Pulmonary artery endothelial cell (primary cell): ENCODE measurements at places on chromosomes 2 and 18.

GRCh38 chr2:68716604-68717304 is 17.9 kb upstream of the ARHGAP25 start:
- no peak for DNase-seq

DNA sequence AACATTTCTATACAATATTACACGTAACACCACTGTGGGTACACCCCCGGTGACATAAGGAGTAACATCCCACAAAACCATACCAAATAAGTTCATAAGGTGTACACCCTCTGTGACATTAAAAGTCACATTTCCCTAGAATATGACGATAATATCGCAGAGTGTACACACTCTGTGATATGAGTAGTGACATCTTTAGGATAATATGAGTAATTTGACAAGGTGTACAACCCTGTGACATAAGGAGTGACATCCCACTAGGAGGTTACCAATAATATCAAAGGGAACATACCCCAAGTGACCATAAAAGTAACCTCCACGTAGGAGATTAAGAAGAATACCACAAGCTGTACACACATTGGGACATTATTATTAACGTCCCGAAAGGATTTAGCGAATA is 24.0 kb upstream of the TEX261 start:
- DNase-seq: no peak

DNA sequence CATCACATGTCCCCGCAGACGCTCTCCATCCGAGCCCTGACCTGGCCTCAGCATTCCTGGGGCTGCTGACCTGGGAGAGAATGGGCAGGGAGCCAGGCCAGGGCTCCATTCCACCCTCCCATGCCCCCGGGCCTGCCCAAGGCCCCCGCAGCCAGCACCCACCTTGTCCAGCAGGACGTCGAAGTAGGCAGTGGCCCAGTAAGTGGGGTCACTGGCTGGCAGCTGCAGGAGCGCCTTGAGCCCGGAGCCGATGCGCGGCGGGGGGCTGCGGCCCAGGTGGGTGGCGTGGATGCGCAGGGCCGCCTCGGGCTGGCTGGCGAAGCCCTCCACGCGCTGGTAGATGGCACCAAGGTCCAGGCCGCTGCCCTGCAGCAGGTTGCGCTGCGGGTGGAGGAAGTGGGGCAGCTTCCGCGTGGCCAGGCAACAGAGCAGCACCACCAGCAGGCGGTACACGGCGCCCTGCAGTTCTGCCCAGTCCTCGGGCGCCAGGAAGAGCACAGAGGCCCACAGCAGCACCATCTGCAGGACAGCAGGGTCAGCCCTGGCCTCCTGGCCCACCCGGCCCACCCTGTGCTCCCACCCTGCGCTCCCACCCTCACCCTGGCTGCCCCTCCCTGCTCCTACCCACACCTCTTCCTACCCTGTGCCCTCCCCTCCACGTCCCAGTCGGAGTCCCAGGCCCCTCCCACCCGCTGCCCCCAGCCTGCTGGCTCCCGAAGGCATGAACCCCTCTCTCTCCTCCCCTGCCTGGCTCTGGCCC is 7.6 kb downstream of the MAB21L4 start:
- no peak for DNase-seq

DNA sequence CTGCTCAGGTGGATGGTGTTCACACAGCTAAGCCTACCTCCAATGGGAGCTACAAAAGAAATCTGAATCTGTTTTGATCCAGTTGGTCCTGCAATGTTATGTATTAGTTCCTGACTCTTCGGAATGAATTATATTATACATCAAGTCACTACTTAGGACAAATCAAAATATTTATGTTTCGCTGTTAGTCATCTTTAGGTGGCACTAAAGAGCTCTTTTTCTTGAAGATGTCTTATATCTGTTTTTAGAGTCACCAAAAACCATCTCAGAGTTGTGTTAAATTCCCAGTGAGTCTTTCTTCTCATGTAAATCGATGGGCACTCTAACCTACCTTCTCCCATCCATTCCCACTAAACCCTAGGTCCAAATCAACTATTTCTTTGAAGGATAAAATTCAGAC is 2.2 kb downstream of the DNER start:
- no peak for DNase-seq

DNA sequence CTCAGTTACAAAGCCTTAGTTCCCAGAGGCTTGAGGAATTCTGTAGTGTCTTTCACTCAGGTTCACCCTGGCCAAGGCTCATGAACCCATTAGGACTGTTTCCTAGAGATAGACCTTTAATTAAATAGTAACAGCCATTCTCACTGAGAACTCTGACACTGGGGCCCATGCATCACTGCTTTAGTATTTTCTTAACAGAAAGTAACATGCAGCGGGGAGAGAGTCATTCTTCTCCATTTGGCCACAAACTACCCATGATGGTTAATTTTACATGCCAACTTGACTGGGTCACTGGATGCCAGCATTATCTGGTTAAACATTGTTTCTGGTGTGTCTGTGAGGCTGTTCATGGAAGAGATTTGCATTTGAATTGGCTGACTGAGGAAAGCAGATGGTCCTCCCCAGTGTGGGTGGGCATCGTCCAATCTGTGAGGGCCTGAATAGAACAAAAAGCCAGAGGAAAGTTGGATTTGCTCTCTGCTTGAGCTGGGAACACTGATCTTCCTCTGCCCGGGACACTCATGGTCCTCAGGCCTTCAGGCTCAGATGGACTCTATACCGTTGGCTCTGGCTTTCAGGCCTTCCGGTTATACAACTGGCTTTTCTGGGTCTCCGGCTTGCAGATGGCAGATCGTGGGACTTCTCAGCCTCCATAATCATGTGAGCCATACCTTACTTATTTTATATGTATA is 5.6 kb upstream of the CPLX4 start:
- no peak for DNase-seq

GRCh38 chr2:175880-176820 is 87.7 kb downstream of the SH3YL1 start:
- DNase-seq: no peak

DNA sequence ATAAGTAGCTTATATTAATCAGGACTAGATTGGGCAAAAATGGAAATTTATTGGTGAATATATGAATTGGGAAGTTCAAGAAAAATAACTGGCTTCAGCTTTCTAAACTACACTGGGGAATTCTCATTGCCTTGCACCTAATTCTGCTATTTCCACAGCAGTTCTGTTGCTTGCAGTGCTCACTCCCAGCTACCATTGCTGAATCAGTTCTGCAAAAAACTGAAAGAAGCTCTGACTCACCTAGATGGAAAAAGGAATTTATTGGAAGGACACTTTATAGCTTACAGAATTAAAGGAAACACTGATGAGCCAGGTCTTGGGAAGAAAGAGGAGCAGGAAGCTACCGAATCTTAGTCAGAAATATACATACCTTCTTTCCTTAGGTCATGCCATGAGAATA is 60.3 kb upstream of the ACVR1 start:
- DNase-seq: no peak

DNA sequence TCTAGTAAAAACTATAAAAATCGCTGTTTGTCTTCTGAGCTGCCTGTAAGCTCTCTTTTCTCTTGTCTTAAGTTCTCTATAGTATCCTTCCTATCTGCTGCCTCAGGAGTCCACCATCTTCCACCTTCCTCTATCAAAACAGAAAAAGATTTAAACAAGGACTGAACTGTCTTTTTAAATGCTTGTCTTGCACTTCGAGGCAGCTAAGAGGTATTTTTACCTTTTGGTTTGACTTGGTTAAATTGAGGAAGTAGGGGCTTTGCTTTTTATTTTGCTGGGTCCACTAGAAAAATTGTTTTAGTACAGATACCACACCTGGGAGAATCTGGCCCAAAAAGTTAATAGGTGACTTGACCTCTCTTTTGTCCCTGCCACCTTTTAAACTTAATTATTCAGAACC is 12.2 kb downstream of the SESTD1 start:
- DNase-seq: no peak

GRCh38 chr2:236156860-236157194 is 11.4 kb downstream of the GBX2 start:
- no peak for DNase-seq

DNA sequence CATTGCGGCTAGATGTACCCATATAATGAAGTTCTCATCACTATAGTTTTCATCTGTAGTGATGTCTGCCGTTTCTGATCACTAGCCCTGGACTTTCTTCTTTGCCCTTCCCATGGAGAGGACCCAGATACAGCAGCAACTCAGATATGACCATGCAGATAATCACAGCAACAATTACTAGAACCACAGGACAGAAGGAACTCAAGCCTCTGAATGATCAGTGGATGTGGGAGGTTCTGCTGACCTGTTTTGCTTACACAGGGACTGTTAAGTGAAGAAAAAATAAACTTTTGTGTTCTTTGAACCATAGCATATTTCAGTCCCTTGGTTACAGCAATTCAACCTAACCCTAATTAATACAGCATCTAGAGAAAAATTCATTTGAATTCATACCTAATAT is 62.7 kb downstream of the ACVR1 start:
- DNase-seq: no peak

DNA sequence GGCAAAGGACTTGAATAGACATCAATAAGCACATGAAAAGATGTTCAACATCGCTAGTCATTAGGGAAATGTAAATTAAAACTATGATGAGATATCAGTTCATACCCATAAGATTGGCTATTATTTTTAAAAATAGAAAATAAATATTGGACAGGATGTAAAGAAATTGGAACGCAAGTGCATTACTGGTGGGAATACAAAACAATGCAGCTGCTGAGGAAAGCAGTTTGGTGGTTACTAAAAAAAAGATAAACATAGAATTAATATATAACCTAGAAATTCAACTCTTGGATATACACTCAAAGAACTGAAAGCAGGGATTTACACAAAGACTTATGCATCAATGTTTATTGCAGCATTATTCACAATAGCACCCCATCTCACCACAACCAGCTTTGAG is 174.5 kb upstream of the NDUFV2 start:
- no peak for DNase-seq

- DNase-seq: no peak
Measured at GRCh38 chr2:231600619-231601355, 8.1 kb downstream of the TEX44 start.
